ENCODE measurements at places on chromosomes 3 and 15.
A peak's percentile ranks its signal among the peaks of the same experiment; 100 is the strongest.

- DNase-seq: peak; percentile 88
These were observed 43.3 kb downstream of the PLOD2 start for GRCh38 chr3:146117406-146118285.

GRCh38 chr15:83654379-83655236 lies 685 bp downstream of the ADAMTSL3 start:
- DNase-seq: no peak

- DNase-seq: peak; percentile 18
These were observed 130.2 kb downstream of the CHSY1 start for GRCh38 chr15:101121511-101122090.

DNA sequence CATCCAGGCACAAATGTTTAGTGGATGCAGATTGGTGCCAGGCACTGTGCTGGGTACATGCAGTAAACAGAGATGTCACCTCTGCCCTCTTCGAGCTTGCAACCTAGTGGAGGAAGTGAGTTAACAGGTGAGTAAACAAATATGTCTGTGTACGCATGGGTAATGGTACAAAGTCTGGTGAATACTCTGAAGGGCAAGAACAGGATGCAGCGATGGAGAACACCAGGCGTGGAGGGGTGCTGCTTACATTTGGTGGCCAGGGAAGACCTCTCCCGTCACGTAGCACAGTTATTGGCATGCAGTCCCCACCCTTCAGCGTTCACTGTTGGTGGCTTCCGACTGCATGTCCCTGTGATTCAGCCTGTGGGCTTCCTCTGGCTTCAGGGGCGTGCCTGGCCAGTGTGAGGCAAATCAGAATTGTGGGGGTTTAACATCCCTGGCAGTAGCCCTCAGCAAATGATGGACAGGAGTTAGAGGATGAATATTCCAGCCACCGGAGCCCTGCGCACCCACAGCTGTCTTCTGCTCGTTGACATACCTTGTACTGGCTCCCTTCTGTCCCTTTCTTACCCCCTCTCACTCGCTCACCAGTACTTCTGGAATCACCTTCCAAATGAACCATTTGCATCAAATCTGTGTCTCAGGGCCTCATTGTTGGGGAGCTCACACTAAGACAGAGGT lies 9.1 kb upstream of the HDAC11 start:
- DNase-seq: no peak

DNA sequence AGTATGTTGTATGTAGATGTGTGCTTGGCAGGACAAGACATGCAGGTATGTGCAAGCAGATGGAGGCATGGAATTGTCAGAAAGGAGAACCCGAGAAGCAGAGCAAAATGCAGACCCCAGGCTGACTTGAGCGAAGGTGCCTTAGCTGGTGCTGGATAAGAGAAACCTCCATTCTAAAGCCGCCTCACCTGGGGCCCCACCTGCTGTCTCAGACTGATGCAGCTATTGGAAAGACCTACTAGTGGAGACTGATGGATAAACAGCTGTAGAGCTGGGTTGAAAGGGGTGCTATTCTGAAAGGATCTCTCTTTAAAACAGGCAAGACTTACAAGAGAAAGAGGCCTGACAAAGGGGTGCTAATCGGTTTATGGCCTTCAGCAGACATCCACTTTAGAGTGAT lies 86.2 kb downstream of the EPHB1 start:
- DNase-seq: no peak

DNA sequence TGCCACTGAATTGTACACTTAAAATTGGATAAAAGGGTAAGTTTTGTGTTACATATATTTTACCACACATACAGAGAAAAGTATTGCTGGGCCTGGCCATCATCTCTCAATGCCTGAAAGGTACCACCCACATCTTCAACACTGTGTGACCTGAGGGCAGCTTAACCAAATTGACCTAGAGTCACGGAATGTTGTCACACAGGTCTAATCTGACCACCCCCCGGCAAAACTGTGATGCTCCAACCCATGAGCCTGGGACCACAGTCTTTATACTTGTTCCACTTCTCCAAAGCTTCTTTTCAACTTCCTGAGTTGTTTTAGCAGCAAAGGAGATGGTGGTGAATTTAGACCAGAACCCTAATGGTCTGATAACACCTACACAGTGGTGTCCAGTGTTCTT lies 210.3 kb upstream of the TPM1 start:
- no peak for DNase-seq

- DNase-seq: no peak
These were observed 22.6 kb downstream of the SH3BP5 start for GRCh38 chr3:15309662-15310335.

DNA sequence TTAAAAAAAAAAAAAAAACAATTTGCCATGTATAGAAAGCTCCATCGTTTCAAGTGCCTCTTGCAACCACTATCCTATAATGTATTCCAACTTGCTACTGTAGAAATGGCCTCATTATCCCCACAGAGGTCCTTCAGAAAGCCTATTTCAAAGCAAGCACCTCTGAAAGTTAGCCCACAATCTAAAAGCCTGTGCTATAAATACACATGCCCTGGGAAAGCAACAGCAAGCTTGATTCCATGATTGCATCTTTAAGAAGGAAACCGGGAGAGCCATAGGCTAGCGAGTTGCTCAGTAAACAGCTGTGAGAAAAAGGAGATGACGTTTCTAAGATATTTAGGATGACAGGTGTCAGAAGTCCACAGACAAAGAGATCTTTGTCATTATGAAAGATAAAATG lies 28.3 kb downstream of the TAFA4 start:
- DNase-seq: no peak

- DNase-seq: no peak
These were observed 66.2 kb downstream of the THRB start for GRCh38 chr3:24428481-24428880.

GRCh38 chr15:65184305-65184867 lies 756 bp downstream of the CLPX start:
- no peak for DNase-seq

Measured in stromal cell of bone marrow (primary cell).